Sciatic nerve (tissue), 2 donors: ENCODE measurements at places on chromosomes 3 and 15.

DNA sequence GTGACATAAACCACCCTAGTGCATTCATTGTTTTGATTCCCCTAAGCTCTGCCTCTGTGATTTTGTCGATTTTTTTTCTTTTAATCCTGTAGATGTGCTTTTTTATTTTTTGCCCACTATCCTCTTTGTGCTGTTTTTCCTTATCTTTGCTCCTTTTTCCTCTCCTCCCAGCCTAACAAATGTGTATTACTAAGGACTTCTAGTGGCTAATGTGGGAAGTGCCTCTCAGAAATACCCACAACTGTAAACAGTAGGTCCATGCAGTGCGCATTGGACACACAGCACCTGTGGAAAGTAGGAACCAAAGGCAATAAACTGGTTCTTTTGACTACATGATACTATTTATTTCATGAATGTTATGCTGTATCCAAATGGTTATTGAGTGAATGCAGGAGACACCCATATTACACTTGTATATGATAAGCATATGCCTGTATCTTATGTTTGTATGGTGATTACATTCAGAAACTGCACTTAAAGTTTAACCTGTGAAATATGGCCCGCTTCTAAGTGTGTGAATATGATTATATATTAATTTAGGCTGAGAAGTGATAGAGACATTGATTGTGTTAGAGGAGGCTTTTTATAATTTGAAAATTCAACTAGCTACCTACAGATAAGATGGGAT is 147.8 kb downstream of the PLCL2 start:
- no peak for DNase-seq

GRCh38 chr3:39327746-39328349 is 1.7 kb upstream of the CCR8 start:
- no peak for DNase-seq

- DNase-seq: no peak
Observed at GRCh38 chr3:189513281-189514117, 117.7 kb upstream of the TP63 start.

- no peak for DNase-seq
Observed at GRCh38 chr15:77163781-77164384, 93.0 kb upstream of the TSPAN3 start.

DNA sequence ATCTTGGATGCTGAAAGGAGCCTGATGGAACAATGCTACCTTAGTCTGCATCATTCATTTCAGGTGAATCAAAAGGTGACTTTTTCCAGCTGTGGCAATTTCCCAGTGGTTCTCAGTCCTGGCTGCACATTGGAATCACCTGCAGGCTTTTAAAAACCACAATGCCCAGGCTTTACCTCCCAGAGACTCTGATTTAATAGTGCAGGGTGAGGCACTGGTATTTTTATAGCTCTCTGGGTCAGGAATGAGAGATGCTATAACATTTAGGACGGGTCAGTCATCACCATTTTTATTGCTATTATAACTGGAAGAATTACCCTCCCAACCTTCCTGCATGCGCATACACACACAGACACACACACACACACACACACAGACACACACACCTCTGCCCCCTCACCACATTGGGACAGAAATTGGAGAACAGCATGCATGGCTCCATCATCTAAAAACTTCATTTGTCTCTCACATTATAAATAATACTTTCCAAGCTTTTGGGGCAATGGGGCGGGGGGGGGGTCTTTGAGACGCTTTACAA is 41.1 kb downstream of the LARP6 start:
- no peak for DNase-seq

GRCh38 chr3:42807929-42808328 is 1.3 kb upstream of the ACKR2 start:
- DNase-seq: no peak

GRCh38 chr3:37272741-37273140 is 98.4 kb upstream of the LRRFIP2 start:
- DNase-seq: no peak

GRCh38 chr3:8164145-8164544 is 337.5 kb upstream of the LMCD1 start:
- DNase-seq: no peak
